ENCODE measurements at places on chromosomes 1 and 21.
A peak's percentile ranks its signal among the peaks of the same experiment; 100 is the strongest.

DNA sequence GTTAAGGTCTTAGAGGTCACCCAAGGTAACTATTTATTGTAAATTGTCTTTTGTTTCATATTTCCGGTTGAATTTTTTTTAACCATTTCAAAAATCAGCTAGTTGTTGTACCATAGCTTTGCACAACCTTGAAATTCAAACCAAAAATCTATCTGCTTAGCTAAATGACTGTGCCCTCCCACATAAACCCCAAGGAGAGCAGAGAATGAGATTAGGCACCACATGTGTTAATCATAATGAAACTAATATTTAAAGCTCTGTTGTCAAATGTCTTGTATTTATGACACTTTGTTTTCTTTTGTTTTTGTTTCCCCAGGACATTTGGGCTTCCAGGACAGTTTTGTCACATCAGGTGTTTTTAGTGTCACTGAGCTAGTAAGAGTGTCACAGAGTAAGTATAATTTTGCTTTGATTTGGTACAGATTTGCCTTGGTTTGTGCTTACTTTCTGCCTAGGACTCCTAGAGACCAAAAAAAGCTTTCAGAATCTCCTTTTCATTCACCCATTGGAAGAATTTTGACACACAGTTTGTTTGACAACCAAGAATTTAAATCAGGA is 249.9 kb downstream of the NFIA start:
- DNase-seq = no peak

- no peak for DNase-seq
These were observed 117.5 kb downstream of the BACH1 start for GRCh38 chr21:29416268-29416667.

GRCh38 chr1:235945775-235946570 is 79.3 kb upstream of the LYST start:
- no peak for DNase-seq

- DNase-seq = peak; percentile 83
These were observed 25.3 kb downstream of the A3GALT2 start for GRCh38 chr1:33295450-33296081.

GRCh38 chr1:203216274-203217138 is 13.0 kb downstream of the CHIT1 start:
- DNase-seq = peak; percentile 41

- DNase-seq = no peak
These were observed 53.6 kb upstream of the SPOCD1 start for GRCh38 chr1:31869449-31869848.

- no peak for DNase-seq
These were observed 46.5 kb upstream of the RNF11 start for GRCh38 chr1:51189421-51190073.

DNA sequence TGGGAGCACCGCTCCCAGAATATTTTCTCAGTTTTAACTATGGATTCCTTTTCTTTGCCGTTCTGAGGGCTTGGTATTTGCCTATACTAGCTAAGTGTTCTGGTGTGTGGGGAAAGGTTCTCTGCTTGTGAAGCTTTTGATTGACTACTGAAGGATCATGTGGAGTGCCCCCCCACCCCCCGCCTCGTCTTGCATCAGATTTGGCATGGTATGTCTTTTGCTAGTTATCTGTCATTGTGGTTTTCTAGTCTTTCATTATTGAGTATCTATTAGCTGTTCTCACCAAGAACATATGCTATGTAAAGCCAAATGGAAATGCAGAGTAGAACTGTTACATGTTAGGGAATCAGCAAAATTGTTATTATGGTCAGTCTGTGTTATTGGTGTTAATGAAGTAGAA is 58.3 kb downstream of the MACF1 start:
- DNase-seq = no peak

DNA sequence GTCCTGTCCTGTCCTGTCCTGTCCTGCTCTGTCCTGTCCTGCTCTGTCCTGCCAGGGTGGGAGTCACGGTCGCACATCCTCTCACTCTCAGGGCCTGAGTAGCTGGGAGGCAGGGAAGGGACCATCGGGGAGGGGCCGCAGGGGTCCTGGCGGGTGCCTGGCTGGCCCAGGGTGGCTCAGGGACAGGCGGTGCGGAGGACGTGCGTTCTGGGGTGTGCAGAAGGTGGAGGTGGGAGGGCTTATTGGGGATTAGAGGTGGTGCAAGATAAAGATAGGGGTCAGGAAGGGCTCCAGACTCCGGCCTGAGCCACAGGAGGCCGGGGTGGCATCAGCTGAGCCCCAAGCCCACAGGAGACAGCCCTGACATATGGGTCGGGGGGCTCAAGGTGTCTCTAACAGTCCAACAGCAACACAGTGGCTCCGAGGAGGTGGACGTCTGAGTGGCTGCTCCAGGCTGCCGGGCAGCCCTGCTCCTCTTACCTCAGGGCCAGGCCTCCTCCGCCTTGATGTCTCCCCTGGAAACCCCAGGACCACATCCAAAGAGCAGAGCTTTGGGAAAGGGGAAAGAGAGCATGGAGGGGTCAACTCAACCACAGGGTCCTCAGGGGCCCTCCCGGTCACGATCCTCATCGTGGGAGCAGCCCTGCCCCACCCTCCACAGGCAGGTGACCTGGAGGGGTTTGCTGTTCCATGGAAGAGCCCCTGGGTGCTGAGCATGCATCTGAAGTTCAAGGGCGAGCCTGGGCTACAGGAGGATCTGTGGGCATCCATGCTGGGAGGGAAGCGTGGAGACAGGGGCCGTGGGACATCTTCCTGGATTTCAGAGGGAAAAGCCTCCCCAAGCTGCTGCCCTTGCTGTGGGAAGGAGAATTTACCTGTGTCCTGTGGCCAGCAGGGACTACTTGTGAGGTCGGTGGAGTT is 39.6 kb upstream of the ADARB1 start:
- DNase-seq = no peak

DNA sequence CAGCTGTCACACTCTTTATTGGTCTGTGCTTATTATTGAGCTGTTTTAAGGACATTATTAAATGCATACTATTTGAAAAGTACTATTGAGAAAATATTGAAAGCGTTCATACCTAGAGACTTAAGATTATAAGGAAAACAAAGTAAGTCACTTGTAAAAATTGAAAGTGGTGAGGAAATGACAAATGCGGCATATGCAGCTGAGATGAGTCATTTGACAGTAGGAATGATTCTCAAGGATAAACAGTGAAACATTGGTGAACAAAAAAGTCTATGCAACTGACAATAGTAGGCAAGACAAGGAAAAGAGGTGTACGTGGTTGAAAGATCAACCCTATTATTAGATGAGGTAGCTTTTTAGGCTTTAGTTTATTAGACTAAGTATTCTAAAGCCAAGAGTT is 82.6 kb upstream of the MAP10 start:
- DNase-seq = no peak

DNA sequence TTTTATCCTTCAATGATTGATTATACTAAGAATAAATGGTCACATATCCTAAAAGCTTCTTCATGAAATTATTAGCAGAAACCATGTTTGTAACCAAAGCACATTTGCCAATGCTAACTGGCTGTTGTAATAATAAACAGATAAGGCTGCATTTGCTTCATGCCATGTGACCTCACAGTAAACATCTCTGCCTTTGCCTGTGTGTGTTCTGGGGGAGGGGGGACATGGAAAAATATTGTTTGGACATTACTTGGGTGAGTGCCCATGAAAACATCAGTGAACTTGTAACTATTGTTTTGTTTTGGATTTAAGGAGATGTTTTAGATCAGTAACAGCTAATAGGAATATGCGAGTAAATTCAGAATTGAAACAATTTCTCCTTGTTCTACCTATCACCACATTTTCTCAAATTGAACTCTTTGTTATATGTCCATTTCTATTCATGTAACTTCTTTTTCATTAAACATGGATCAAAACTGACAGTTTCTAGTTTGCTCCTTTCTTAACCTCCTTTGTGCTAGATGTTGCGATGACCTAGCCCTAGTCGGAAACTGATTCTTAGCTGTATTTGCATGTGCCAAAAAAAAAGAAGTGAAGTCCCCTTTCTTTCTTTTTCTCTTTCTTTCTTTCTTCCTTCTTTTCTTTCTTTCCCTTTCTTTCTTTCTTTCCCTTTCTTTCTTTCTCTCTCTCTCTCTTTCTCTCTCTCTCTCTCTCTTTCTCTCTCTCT is 45.1 kb downstream of the MAP3K7CL start:
- DNase-seq = no peak

DNA sequence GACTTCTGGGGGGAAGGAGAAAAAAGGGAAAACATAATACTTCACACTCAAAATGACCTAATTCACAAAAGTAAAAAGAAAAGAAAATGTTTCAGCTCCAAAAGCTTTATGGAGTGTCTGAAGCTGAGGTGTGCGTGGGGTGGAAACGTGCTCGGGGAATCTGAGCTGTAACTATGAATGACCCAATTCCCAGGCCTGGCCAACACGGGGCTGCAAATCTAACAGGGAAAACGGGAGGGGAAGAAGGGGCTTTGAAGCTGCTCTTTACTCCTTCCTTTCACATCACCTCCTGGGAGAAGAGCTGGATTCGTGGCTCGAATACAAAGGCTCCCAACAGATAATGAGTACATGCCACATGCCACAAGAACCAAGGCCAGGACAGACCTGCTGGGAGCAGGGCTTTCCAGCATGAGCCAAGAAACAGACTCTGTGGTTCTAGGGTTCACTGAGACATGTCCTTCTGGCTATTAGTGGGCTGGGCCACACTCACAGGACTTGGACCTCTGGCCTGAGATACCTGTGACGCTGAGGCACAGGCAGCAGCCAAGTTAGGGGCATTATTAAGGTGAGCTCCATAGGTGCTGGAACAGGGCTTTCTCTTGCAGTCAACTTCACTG is 51.5 kb downstream of the SLC66A1 start:
- no peak for DNase-seq

DNA sequence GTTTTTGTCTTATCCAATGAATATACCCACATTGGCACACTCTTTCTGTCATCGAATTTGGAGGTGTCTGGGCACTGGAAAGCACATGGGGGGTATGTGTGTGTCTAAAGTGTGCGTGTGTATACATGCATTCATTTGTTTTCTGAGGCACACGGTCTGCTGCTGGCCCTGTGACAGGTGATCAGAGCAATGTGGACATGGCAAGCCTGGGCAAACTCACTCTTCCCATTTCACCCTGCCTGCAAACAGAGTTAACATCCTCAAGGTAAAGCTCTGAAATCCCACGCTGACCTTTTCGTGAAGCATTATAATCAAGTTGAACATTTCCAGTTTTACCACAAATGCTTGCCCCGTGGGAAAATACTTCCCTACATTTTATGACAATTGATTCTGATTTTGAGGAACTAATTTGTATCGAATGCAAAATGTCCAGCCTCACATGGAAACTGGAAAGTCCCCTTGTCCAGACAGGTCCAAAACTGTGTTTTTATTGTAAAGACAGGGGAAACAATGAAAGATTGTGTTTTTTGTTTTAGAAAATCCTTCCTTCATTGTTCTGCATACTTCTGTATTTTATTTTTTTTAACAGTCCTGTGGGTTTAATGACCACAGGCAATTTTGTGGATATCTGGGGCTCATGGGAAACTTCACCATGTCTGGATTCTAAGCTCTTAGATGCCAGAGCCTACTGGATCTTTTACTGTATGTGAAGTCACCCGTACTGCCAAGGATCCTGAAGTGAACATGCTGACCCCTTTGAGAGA is 160.9 kb downstream of the PBX1 start:
- DNase-seq = no peak

DNA sequence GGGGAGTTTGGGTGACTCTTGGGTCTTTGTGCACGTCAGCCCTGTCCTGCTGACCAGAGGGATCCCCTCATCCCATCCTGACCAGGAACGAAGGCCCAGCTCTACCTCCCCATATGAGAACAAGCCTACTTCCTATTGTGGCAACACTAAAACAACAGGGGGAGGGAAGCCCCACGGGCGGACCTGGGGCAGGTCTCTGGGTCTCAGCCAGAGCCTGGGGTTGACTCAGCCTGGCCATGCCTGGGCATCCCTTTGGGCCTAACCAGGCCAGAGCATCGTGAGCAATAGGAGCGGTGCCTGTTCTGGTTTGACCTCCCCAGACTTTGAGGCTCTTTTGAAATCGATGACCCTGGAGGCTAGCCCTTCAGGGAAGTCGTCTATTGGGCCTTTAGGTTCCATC is 16.8 kb downstream of the RPS6KA1 start:
- DNase-seq = no peak

GRCh38 chr1:82013702-82014101 is 213.0 kb downstream of the ADGRL2 start:
- no peak for DNase-seq

DNA sequence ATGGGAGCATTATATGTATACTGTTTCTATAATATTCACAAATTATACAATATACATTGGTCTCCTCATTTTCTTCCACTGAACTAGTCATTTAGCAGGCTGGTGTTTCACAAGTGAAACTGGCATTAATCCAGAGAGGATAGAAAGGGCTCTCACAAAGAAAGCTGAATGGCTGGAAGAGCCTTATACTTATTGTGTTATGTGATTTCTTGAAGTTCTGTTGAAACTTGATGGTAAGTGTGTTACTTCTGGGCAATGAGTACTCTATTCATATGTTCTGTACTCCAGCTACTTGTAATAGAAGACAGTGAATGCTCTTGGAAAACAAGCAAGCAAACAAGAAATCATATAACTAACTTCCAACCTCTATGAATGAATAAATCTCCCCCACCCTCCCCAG is 14.9 kb downstream of the STX12 start:
- DNase-seq = no peak

GRCh38 chr1:232046451-232047306 is 420.1 kb downstream of the DISC1 start:
- no peak for DNase-seq

DNA sequence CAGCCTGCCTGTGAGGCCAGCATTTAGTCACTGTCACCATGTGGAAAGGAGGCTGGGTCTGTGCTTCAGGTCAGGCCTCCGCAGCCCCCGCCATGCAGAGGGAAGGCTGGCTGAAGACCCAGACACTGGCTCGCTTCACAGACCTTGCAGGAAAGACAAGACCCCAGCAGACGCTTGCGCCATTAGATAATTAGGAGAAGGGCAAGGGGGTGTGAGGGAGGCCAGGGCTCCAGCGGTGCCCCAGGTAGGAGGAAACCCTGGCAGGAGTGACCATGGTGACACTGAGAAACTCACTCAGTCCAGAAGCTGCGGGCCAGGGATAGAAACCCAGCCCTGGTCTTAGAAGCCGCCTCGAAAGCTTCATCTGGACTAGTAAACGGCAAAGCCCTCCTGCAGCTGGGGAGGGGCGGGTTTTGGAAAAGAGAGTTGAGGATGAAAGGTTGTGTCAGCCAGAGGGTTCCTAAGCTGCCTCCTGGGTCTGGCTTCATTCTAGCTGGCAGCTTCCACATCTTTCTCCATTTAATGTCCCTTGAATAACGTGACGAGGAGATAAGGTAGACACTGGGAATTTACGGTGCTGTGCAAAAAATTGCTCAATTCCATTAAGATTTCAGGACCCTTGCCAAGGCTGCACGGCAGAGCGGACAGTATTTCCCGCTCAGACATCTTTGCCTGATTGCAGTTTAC is 294.1 kb upstream of the VAMP3 start:
- DNase-seq = no peak

DNA sequence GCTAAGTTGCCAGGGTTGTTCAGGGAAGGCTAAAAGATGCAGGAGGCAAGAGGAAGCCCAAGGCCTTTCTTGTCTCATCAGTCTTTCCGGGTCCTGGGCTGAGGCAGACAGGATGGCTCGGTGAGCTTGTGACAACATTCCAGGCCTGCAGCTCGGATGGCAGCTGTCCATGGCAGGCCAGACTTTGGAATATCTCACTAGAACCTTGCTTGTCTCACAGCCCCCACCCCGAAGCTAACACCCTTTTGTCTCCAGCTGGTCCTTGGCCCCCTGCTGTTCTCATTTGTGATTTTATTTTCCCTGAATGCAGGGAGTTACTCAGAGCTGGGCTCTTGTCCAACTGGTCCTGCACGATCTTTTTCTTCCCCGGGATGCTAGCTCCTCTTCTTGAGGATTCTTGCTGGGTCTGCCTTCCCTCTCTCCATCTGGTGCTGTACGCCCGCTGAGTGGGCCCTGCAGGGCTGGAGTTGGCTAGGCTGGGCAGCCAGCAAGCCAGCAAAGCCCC is 477.2 kb upstream of the CAMK1G start:
- no peak for DNase-seq

Measured in psoas muscle (tissue), 8 donors.